ENCODE measurements at places on chromosomes 7 and 10.

- DNase-seq, result no peak
Observed at GRCh38 chr7:116592445-116592844, 67.6 kb downstream of the CAV1 start.

DNA sequence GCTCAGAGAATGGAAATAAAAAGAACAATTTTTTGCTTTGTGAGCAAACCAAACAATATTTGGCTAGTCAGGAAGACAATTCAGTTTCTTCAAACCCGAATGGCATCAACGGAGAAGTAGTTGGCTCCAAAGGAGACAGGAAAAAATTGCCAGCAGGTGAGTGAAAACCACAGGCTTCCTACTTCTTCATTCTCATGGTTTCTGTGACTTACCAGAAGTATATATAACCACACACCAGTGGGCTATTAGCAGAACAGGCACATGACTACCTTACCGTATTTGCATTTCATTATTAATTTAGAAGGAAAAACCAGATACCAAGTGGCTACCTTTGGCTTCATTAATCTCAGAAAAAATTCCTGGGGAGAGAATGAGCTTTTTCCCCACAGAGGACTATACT is 8.8 kb downstream of the TDRD1 start:
- no peak for DNase-seq

DNA sequence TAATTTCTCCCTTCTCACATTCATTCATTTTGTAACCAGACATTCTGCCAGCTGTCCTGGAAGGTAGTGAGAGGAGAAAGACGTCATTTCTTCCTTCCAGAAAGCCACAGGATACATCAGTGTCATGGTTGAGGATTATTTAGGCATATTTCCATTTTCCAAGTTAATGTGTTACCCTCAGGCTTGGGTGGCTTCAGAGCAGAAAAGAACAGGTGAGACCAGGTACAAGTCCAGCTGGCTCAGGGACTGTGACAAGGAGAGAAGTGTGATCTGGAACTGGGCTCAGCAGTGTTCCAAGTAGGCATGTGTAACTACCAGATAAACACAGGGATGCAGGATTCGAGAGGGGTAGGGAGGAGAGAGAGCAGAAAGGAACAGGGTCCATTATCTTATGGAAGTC is 386.9 kb downstream of the GALNT17 start:
- DNase-seq, result no peak

- no peak for DNase-seq
Observed at GRCh38 chr7:98862716-98863420, 6.9 kb downstream of the TMEM130 start.

DNA sequence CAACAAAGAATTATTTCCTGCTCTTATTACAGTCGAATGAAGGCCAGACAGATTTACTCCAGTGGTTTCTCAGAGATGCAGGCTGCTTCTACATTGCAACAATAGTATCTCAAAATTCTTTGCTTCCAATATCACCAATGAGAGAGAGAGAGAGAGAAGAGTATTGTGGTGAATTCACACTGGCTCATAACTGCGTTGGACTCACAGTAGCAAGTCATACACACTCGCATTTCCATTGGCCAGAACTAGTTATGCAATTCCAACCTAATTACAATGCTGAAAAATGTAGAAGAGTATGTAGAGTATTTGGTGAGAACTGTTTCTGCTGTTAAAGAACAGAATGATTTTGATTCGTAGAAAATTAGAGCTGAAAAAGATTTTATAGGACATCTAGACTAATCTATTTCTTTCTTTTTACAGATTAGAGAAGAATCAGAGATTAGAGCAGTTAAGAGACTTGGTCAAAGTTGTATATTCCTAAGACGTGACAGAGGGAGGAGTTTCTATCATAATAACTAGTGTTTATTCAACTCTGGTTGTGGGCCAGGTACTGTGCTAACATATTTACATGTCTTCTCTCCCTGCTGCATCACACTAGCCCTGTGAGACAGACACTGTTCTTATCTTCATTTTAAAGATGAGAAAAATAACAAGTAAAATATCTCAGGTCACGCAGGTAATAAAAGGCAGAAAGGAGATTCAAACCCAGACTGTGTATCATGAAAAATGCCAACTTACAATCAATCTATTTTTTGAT is 34.6 kb upstream of the PDK4 start:
- DNase-seq, result no peak

GRCh38 chr7:127081539-127081938 is 171.2 kb downstream of the GRM8 start:
- DNase-seq, result no peak

DNA sequence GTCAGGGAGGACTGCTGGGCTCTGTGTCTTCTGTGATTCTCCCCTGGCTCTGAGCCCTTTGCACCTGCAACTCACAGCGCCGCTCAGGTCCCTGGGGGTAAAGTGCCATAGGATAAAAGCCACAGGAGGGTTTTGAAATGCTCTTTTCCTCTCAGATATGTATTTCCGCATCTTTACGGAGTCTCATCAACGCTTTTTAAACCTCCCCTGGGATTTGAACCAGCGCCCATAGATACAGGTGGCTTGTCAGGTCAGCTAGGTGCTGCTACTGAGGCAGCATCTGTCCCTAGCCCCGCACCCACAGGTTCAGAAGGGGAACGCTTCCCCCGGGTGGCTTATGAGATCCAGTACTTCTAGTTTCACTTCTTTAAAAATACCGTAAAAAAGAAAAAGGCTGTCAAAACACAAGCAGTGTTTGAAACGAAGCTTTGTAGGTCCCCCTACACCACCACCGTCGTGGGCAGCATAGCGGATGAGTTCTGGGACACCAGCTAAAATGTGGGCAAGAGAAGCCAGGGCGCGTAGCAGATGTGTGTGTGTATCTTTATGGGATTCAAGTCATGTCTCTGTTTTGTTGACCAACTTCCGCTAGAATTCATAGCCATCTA is 173.5 kb downstream of the CUX1 start:
- no peak for DNase-seq
